Caki2 (cell line): ENCODE measurements at places on chromosomes 11 and 22. TPM values are rescaled to one million over a fixed set of nuclear protein-coding genes. Genes with fewer than 3 reads are reported as not detected.

DNA sequence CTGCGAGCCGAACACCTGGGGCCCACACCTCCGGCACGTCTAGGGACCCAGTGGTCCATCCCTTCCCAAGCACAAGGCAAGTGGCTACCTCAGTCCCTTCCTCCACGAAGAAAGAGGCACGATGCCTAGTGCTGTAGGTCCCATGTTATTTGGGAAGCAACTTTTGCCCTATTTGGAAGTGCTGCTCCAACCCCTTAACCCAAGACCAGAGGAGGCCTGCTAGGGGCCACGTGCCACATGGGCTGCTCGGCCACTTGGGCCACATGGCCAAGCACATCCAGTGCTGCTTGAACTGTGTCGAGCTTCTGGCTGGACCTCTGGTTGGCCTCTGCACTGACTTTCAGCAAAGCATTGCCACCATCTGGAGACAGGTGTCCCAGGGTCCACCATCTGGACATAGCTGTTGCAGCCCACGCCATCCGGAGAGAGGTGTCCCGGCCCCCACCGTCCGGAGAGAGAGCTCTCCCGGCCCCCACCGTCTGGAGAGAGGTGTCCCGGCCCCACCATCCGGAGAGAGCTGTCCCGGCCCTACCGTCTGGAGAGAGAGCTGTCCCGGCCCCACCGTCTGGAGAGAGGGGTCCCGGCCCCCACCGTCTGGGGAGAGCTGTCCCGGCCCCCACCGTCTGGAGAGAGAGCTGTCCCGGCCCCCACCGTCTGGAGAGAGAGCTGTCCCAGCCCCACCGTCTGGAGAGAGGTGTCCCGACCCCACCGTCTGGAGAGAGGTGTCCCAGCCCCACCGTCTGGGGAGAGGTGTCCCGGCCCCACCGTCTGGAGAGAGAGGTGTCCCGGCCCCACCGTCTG, 6.5 kb upstream of the B4GALNT4 start:
- DNase-seq: no peak

GRCh38 chr11:113085446-113085845, 124.2 kb downstream of the NCAM1 start:
- DNase-seq: no peak

DNA sequence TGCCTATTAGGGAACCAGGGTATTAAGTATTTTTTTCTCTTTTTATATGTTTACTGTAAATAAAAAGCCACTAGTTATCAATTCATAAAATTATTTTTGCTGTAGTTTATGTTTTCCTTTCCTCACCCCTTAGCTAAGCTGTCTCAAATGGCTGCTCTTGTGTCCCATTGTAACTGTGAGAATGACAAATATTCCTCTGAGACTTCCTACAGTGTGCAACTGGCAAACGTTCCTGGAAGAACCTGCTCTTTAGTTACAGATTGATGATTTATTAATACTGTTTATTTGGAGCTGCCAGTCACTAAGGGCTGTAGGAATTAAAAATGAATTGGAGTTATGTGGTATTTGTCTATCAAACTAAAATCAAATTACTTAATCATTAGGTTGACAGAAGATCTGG, 675.4 kb upstream of the ARHGAP42 start:
- no peak for DNase-seq

GRCh38 chr11:33211153-33211552, 46.0 kb upstream of the HIPK3 start:
- DNase-seq: no peak

Gene MAP6
- not detected in 2 replicates for total RNA-seq

DNA sequence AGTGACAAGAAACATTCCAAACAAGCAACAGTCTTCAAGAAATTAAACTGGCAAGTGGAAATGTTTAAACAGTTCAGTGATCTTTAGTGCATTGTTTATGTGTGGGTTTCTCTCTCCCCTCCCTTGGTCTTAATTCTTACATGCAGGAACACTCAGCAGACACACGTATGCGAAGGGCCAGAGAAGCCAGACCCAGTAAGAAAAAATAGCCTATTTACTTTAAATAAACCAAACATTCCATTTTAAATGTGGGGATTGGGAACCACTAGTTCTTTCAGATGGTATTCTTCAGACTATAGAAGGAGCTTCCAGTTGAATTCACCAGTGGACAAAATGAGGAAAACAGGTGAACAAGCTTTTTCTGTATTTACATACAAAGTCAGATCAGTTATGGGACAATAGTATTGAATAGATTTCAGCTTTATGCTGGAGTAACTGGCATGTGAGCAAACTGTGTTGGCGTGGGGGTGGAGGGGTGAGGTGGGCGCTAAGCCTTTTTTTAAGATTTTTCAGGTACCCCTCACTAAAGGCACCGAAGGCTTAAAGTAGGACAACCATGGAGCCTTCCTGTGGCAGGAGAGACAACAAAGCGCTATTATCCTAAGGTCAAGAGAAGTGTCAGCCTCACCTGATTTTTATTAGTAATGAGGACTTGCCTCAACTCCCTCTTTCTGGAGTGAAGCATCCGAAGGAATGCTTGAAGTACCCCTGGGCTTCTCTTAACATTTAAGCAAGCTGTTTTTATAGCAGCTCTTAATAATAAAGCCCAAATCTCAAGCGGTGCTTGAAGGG, 6.0 kb downstream of the MALAT1 start:
- peak; percentile 43 for DNase-seq

Gene PHLDA2
- 21.8 and 27.2 TPM in 2 replicates for total RNA-seq

GRCh38 chr22:46770726-46771125, 8.3 kb downstream of the TBC1D22A start:
- DNase-seq: no peak

DNA sequence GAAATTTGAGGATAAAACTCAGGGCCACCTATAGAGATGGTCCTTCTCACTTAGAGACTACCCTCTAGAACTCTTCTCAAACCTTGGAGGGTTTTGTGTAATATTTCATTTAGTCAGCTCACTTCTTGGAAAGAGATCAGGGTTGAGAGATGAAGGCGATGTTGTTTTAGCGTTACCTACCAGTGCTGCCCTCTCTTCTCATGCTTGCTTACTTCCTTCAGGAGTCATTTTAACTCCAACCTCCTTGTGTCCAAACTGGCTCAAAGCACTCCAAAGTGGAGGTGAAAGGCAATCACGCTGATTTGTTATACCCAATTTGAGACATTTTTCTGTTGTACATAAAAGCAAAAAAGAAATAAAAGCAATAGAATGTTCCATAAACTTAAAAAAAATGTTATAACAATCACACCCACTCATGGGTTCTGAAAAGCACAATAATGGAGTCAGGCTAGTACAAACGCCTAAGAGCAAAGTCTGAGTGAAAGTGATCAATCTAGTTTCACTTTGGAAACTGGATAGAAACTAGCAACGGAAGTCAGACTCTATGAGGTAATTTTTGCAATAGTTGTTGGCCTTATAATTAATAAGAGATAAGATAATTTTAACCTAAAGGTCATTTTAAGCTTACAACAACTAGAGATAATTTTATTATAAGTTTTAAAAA, 117.1 kb downstream of the MRTFA start:
- no peak for DNase-seq

Gene LDLRAD3
- 0.12 and 1.9 TPM in 2 replicates for total RNA-seq

Gene DDI1
- total RNA-seq: not detected in 2 replicates

- DNase-seq: no peak
Measured at GRCh38 chr22:23237201-23237798, 57.0 kb downstream of the BCR start.

GRCh38 chr22:46213052-46213451, 37.0 kb downstream of the CDPF1 start:
- DNase-seq: no peak

Gene SLC5A4
- total RNA-seq: 0.10 TPM in 1 of 2 replicates, not detected in the other

Gene HBG2
- not detected in 2 replicates for total RNA-seq

- no peak for DNase-seq
Measured at GRCh38 chr11:76391811-76392475, 10.8 kb downstream of the GVQW3 start.

Gene MYBPC3
- not detected in 2 replicates for total RNA-seq

- no peak for DNase-seq
Measured at GRCh38 chr11:86799680-86800075, 664 bp upstream of the PRSS23 start.

DNA sequence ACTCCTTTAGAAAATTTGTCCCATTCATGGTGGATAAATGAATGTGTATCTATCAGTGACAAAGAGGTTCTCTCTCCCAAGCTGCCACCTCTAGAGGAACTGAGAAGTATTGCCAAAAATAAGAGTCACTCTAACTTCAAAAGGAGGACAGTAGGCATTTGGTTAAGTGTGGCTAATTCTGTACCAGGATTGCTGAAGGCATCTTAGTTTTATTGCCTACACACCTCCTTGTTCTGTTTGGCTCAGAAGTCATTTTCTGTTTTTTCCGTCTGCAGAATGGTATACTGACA, 189.0 kb upstream of the MPPED2 start:
- DNase-seq: no peak

Gene GP1BB
- 11.2 and 12.3 TPM in 2 replicates for total RNA-seq

GRCh38 chr11:133515107-133515506, 17.2 kb downstream of the OPCML start:
- DNase-seq: no peak

GRCh38 chr11:45151362-45151982, 5.0 kb downstream of the PRDM11 start:
- no peak for DNase-seq

DNA sequence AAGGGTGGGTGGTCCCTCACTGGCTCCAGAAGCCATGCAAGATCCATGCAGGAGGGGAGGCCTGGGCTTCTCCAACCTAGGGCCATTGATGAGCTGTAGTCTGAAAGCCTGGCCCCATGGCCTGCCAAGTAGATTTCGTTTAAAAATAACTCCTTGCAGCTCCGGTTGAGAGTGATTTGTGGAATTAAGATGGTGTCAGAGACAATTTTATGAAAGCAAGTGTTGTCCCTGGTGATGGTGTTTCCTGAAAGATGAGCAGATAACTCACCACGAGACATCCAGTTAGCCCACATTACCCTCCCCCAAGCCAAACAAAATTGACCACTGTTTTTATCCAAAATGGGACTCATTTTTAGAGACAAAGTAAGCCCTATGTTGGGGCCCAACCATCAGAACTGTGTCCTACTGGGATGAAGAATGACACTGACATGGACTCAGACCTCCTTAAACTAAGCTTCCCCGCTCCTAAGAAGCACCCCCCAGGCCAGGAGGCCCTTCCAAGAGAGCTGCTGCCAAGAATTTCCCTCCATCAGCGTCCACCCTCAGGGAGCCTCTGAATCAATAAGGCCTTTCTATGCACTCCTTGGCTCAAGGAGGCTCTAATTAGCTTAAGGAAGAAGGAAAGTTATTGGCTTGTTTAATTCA, 174.2 kb upstream of the NCAM1 start:
- DNase-seq: no peak

Gene SBF1
- total RNA-seq: 74.3 and 84.8 TPM in 2 replicates

DNA sequence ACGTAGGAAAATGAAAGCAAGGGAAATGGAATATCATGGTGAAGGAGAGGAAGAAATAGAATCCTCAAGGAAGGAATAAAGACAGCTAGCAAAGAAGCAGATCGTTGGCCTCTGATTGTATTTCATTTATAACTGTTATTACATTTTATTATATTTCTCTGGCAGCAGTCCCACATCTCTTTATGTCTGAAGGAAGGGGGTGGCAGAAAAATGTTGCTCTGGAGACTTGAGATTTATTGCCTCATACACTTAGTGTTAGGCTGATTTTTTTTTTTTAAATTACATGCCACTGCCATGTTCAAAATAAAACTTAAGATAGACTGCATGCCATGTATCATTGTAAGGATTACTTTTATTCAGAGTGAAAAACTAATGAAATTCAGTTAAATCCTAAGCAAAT, 971.7 kb upstream of the CHORDC1 start:
- no peak for DNase-seq

DNA sequence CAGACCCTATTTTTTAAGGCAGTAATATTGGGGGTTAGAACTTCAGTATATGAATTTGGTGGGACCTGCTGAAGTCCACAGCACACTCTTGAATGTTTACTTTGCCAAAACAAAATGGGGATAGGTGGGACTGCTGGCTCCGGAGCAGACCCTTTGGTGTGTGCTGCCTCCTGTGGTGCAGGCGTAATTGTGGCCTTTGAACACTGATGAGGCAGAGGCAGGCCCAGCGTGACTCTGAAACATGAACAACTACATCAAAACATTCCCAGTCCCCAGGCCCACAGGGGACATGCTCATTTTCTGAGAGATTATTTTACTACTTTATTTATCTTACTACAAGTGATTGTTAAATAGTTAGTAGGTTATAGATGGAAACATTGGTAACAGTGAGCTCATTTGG, 225.0 kb upstream of the TBCEL start:
- DNase-seq: no peak

DNA sequence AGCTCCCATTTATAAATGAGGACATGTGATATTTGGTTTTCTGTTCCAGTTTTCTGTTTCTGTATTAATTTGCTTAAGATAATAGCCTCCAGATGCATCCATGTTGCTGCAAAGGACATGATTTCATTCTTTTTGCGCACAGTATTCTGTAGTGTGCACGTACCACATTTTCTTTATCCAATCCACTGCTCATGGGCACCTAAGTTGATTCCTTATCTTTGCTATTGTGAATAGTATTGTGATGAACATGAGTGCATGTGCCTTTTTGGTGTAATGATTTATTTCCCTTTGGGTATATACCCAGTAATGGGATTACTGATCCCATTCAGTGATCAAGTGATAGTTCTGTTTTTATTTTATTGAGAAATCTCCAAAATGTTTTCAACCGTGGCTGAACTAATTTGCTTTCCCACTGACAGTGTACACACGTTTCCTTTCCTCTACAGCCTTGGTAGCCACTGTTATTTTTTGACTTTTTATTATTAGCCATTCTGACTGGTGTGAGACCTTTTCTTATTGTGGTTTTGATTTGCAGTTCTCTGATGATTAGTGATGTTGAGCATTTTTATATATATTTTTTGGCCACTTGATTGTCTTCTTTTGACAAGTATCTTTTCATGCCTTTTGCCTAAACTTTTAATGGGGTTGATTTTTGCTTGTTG, 226.0 kb upstream of the ANO3 start:
- DNase-seq: no peak

DNA sequence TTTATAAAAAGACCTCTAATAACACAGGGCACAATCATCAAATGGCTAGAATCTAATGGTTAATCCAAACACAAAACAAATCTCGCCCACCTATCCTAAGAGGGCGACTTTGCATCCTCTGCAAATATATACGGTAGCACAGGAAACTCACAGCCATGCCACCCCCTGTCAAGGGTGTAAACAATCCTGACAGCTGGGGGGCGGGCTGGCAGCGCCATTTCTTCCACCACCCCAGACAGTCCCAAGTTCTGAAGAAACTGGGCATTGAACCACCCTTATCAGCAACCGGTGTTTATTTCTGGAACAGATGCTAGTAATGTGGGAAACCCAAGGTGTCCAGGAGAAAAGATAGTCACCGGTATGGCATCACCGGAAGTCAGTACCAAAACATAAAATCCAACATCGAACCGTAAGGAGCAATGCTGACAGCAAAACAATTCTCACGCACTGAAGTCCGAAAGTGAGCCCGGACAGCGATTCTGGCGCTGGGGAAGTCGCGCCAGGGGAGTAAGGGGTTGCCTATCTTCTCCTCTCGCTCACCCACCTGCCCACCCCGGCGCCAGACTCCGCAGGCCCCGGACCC, 825 bp downstream of the FBXO3 start:
- no peak for DNase-seq

Gene SHANK3
- 1.1 and 2.3 TPM in 2 replicates for total RNA-seq

Gene ZNF214
- total RNA-seq: 2.0 and 27.9 TPM in 2 replicates
